ENCODE measurements at places on chromosomes 2 and 18.

DNA sequence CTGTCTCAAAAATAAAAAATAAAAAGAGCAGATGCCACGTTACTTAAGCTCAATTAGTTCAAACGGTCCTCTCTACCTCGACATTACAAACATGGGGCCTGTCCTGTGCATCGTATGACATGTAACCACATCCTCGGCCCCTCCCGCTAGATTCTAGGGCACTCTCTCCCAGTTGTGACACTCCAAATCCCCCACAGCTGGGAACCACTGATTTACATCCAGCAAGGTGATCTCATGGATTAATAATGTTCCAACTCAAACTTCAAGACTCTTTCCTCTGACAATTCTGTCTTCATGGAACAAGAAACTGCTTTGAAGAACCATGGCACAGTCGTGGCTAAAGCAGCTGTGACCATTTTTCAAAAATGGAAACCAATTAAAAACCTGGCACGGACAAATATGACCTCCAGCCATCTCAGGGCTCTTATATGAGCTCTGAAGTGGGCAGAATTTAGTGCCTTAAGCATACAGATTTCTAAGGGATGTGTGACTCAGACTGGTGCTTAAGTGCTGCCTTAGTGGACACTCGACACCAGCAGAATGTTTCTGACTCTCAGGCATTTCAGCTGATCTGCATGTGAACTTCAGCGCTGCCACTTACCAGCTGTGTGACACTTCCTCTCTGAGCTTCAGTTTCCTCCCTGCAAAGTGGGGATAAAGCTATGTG, 31.7 kb upstream of the ASAP2 start:
- DNase-seq: no peak

DNA sequence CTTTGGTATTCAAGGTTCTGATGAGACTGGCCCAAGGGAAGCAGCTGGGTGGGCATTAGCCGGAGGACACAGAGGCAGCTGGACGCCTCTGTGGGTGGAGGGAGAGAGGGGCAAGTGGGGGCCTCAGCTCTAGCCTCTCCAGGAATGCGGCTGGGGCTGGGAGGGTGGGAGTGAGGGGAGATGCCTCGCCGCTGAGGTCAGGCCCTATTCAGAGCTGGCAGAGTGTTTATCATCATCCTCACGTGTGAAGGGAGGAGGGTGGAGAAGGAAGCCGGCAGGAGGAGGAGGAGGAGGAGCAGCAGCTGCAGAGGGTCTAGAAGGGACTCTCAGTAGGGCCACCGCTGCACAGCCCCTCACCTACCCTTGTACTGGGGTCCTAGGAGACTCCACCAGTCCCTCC, 43.1 kb downstream of the TNS1 start:
- no peak for DNase-seq

DNA sequence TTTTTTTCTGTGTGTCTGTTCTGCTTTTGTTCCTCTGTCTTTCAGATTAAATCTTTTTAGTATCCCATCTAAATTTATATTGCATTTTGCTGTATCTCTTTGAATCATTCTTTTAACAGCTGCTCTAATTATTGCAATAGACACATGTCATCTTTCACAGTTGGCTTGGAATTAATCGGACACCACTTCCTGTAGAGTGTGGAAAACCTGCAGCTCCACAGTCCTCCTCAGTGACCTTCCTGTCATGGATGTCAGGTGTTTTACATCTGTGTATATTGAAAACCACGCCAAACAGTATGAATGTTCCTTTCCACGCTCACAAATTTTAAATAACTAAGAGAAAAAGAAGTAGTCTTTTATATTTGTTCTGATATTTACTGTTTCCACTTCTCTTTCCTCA, 135.3 kb downstream of the PXDN start:
- no peak for DNase-seq

DNA sequence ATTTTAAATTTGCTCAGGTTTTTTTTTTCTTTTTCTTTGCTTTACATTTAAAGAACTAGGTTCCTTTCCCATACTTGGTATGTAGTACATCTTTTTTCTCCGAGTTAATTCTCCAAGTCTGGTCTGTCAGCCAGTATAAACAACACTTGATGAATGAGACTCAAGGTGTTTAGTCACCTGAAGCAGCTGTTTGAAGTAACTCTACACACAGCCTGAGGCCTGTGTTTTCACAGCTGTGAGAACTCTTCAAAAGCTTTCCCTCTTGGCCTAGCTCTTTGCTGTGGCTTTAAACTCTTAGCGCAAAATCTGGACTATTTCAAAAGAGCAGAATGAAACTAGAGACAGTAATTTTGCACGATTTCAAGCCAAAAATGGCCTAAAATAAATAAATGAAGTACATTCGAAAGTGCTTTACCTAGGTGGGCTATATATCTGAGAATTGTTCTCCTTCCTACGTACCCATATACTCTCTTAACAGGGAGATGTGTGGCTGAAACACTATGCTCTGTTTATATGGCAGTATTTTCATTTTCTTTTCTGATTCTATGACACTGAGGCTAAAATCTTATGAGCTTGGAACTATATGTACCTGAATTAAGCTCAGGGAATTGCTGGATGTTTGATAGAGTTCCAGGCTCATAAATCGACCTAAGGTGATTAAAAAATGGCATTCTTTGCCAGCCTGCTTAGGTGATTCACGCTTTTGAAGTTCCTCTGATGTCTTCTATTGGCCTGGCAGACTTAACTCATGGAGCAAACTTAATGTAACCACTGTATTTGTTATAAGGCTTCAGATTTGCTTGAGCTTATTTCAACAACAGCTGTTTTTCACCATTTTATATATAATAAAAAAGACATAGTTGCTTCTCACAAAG, 1044.1 kb upstream of the ZEB2 start:
- DNase-seq: no peak

- no peak for DNase-seq
Observed at GRCh38 chr2:176508984-176509740, 239.9 kb downstream of the MTX2 start.

DNA sequence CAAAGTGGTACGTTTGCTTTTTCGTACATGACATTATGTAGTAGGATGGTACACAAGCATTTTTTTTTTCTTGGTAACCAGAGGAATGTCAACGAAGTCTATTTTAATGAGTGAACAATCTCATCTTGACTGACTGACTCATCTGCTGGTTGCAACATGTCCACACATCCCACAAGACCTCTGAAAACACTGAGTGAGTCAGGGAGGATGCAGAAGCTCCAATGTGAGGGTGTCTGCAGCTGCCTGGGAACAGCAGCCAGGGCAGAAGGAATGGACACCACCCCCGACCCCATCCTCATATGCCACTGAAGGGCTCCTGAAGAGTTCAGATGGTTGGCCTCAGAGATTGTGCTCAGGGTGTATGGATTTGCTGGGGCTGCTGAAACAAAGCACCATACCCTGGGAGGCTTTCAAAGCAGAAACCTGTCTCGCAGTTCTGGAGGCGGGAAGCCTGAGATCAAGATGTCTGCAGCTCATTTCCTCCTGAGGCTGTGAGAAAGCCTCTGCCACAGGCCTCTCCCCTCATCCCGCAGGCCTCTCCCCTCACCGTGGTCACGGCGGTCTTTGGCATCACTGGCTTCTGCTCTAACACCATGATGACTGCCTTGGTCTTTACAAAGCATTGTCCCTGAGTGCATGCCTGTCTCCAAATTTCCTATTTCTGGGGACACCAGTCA, 124.6 kb downstream of the LRATD1 start:
- no peak for DNase-seq

DNA sequence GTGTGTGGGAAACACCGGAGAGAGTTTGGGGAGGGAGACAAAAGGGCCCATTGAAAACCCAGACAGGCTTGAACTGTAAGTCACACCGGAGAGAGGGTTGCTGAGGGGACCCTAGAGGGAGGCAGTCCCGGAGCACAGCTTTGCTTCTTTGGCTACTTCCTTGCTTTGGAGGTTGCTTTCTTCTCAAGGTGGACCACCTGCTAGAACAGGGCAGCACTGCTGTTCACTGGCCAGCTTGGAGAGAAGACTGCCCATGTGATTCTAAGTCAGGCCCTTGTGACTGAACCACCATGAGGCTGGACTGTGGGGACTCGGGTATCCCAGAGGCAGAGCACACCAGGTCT, 4.4 kb downstream of the ACTG2 start:
- no peak for DNase-seq

GRCh38 chr2:10526281-10527000, 78.3 kb upstream of the ODC1 start:
- DNase-seq: no peak

DNA sequence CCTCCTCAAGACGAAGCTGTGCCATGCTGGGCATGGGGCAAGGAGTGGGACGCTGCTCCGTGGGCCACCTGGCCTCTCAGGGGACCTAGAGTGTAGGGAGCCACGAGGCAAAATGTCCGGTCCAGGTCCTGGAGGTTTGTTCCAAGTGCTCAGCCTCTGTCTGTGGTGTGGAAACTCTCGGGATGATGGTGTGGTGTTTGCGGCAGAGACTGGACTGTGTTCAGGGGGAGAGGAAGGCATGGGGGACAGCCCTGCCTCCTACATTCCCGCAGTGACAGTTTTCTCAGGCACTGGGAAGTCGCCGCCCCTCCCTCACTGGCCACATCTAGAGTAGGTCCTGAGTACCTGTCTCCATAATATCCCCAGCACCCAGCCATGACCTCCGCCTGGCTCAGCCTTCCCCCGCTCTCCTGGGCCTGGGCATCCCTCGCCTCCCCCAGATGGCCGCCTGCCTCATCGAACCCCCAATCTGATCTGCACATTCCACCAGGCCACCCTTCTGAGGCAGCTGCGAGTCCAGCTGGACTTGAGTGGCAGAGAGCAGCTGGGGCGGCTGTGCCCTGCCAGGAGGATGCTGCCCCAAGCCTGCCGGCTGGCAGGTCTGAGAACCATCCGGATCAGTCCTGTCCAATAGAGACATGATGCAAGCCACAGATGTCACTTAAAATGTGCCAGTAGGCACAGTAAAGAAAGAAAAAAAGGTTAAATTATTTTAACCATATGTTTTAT, 6.2 kb downstream of the KCNIP3 start:
- no peak for DNase-seq

DNA sequence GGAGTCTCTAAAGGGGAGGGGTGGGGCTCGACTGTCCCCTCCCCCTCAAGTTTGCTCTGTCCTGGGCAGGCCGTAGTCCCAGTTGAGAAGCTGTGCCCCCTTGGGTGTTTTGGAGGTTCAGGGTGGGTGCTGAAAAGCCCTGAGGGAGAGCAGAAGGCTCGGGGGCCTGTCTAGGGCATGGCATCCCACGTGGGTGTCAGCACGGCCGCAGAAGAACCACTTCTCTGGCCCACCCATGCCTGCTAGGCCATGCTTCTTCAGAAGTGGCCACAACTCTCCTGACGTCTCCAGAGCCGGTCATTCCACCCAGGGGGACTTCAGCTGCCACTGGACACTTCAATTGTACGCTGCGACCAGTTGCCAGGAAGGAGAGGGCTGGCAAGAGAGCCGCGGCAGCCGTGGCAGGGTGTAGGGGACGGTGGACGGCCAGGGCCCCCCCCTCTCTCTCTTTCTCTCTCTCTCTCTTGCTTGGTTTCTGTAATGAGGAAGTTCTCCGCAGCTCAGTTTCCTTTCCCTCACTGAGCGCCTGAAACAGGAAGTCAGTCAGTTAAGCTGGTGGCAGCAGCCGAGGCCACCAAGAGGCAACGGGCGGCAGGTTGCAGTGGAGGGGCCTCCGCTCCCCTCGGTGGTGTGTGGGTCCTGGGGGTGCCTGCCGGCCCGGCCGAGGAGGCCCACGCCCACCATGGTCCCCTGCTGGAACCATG, at the start of gene INPP5D:
Gene INPP5D (plus strand): TSS at position 546 of the 704 bp plus-strand sequence. CDS start 137 bp downstream, at position 683.
- DNase-seq: peak; percentile 57

DNA sequence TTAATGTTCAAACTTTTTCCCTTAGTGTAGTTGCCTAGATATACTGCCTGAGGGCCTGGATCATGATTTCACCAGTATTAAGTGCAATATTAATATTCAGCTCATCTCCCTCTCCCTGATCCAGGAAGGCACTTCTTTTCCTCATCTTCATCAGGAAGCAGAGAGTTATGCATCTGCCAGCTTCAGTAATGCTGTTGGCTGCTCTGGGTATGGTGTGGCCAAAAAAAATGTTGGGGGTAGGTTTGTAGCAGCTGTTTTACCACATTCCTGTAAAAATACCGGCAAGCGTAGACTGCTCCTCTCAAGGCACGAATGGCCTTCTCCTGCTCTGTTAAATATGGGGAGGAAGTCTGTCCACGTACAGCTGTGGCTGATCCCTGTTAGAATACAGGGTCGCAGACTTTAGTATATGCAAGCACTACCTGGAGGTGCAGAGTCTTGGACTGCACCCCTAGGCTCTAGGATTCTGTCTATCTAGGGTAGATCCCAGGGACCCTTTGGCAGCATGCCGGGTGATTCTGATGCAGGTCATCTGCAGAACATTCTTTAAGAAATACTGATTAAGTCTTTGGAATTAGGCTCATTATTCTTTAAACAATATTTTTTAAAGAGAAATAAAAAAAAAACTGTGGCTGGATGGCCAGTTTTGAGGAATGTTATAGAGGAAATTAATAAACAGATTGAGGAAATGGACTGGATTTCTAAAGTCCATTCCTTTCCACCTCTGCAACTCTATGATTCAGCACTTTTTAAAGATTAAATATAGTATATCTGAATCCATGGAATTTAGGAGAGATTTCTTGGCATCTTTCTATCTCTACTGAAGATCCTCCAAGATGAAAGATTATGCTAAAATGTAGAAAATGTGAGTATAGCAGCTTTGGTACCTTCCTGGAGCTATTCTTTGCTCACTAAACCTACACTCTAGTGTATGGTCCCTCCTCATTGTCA, 21.0 kb upstream of the GLS start:
- no peak for DNase-seq

- DNase-seq: no peak
Observed at GRCh38 chr2:84924173-84925106, 19.0 kb downstream of the TMSB10 start.

- DNase-seq: no peak
Observed at GRCh38 chr18:22324191-22325131, 93.3 kb downstream of the CTAGE1 start.

DNA sequence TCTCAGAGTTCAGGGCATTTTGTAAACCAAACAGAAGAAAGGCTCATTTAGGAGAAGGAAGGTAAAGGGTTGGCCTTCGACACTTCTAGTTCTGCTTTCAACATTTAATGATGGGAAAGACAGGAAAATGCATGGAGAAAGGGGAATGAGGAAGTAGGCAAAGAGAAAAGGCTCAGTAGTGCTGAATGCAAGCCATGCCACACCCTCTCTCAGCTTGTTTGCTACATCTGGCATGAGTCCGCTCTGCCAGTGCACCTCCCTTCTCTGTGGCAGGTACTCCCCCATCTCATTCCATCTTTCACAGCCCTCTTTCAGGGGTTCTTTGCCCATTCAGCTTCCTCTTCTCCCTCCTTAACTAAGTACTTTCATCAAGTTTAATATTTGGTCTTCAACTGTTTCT, 120.9 kb upstream of the ITGB6 start:
- DNase-seq: no peak

DNA sequence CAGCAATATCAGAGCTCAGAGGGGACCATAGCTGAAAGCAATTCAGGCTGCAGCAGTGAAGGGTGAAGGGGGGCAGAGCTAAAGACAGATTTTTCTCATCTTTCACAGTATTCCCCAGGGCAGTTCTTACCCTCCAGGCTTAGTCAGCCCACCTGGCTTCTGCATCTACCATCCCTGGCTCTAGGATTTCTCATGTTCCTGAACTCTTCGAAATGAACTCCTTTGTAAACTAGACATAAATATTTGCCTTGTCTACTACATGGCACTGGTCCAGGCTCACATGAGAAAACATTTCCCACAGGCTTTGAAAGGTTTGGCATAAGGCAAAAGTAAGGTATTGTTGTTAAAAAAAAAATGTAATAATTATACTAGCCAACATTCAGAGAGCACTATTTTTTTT, 23.6 kb upstream of the NEB start:
- no peak for DNase-seq

GRCh38 chr18:75422341-75422910, 5.1 kb downstream of the SMIM21 start:
- no peak for DNase-seq

- DNase-seq: no peak
Observed at GRCh38 chr2:9812945-9813311, 30.3 kb upstream of the TAF1B start.

- no peak for DNase-seq
Observed at GRCh38 chr2:9679218-9679617, 48.4 kb upstream of the YWHAQ start.

All from stimulated activated CD4-positive, alpha-beta T cell treated with anti-CD3 and anti-CD28 coated beads, Interleukin-4, amount 100 ng/mL, for 4 hours (primary cell).